ENCODE measurements at places on chromosomes 3 and 15.

GRCh38 chr3:141878326-141878725 lies 1.9 kb downstream of the ATP1B3 start:
- DNase-seq = no peak

DNA sequence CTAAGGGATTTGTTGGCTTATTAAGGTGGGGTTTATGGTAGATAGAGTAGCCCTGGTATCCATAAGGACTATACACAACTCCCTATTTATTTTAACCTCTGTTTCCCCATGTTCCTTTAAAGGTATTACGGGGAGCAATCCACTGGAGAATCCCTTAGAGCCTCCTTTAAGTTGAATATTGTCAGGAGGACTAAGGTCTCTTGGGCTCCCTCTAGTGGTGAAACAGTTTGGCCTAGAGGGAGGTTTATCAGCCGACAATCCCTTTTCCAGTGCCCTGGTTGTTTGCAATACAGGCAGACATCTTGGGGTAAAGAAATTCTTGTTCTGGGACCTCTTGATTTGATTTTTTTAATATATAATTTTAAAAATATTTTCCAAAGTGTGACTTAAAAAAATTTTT lies 12.9 kb downstream of the OPA1 start:
- DNase-seq = peak; percentile 88

DNA sequence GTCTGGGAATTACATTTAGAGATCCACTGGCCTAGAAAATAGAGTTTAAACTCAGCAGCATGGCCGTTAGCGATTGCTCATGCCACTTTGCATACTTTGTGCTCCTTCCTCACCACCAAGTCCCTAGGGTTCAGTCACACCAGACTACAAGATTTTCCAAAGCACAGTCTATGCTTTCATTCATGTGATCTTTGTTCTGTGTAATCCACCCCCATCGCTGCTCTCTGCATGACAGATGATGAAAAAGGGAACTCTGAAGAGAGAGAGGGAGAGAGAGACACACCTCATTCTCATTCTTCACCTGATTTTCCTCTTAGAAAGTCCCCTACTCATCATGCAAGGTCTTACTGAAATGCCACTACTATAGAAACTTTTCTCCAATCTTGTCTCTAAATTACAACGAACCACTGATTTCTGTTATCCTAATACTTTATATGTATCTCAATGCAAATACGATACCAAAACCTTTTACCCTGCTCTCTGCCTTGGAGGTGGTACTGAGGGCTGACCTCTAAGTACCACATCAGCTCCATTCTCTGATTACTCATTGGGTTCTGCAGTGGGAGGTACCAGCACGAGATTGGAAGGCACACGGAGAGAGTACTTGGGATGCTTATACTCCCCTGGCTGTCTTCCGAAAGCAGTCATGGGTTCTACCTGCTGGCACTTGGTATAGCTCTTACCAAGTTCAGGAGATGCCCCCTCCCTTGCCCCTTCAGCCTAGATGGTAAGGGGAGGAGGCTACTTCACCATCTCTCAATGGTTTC lies 1.1 kb upstream of the PARP15 start:
- DNase-seq = peak; percentile 91

DNA sequence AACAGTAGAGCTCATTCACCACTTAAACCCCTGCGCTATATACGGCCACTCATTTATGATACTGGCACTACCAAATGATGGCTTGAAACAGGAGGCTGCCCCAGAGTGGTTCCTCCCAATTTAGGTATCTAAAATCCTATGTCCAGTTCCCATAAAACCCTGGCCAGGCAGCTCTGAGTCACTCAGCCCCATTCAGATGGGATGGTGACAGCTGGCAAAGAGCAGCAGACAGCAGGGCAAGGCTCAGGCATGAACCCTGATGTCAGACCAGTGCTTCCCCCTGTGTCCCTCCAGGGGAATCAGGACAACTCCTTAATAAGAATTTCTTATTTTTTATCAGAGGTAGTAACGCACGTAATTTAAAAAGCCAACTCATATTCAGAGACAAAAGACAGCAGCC lies 77.2 kb upstream of the RNU6-1 start:
- DNase-seq = no peak

- no peak for DNase-seq
Measured at GRCh38 chr3:188772886-188773285, 398.9 kb upstream of the TPRG1 start.

DNA sequence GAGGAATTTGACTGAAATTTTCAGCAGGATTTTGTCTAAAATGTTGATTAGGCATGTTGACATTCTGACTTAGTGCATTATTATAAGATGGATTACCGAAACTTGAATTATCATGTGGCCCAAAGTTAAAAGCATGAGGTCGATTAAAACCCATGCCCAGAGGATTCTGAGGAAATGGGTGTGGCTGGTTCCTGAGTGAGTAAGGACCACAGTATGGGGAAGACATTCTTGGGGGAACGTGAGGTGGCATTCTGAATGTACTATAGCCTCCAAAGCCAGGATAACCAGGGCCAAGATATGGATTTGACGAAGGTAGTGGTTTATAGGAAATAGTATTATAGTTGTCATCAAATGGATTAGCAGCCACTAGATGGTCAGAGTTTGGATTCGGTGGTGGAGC lies 38.7 kb upstream of the DNAAF4 start:
- no peak for DNase-seq

- DNase-seq = no peak
Measured at GRCh38 chr3:110149763-110150162, 812.4 kb upstream of the DPPA4 start.

- no peak for DNase-seq
Measured at GRCh38 chr3:71559021-71559420, 24.5 kb downstream of the FOXP1 start.

DNA sequence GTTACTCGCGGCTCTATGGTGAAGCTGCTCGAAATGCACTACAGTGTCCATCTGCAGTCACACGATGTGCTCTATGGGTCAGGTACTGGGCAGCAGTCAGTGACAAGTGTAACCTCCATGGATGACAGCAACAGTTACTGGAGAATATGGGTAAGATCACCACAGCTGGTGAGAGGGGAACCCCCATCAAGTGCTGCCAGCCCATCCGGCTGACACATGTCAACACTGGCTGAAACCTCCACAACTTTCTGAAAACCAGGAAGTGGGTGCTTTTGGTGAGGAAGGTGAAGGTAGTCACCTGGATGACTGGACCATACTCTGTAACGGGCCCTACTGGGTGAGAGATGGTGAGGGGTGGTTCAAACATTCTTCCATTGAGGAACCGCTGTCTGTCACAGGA lies 87.4 kb upstream of the C15orf39 start:
- no peak for DNase-seq

DNA sequence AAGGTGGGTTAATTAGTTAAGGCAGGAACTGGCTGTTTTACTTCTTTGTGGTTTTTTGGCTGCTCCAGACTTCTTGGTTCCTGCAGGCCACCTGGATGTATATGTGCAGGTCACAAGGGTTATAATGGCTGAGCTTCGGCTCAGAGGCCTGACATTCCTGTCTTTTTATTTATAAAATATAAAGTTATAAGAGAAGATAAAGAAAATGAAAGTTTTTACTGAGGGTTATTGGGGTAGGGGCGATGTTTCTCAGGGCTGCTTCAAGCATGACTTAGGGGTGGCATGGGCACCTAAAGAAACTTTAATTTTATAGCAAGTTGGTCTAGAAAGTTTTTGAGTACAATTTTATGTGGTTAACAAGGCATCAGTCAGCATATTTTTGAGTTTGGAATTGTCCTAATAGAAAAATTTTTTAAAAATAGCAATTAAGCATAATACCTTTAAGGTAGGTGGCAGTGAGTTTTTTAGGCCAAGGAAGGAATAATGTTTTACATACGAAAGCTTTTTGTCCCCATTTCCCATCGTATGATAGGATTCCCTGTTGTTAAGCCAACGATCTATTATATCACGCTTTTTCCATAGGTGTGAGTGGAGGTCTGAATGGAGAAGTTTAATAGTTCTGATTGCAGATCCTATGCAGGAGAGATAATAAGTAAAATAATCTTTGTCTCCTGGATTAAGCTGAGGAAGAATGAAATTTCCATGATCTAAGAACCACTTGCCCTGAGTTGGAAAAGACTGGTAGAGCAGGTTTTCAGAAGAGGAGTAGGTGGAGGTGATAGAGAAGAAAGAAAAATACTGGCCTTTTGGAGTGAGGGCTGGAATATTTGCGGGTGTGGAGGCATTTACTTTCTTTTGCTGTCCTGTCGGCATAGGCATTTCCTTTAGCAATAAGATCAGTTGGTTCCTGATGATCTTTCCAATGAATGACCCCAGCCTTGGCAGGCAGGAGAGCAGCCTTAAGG lies 10.1 kb downstream of the STRIT1 start:
- no peak for DNase-seq

DNA sequence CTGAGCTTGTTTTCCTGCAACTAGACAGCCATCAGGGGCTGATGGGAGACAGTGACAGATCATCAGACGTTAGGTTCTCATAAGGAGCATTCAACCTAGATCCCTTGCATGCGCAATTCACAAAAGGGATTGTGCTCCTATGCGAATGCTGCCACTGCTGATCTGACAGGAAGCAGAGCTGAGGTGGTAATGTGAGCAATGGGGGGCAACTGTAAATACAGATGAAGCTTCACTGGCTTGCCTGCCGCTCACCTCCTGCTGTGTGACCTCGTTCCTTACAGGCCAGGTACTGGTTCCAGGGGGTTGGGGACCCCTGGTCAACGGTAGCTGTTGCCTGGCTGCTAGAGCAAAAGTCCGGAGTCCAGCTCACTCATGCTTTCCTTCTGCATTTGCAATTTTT lies 26.4 kb upstream of the KCNAB1 start:
- no peak for DNase-seq

DNA sequence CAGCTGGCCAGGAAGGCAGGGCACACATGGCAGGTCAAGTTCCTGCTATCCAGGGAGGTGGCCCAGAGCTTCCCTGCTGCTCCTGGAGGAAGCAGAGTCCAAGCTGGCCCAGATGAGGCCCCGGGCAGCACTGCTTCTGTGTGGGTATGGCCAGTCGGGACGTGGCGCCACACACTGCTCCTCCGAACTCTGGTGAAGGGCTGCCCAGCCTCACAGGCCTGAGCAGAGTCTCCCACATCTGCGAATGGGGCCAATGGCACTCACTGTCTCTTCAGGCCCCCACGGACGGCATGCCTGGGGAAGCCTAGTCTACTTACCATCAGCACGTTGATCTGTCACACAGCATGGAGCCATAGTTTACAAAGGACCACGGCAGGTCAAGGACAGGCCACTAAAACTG lies 2.5 kb upstream of the PLA2G4F start:
- no peak for DNase-seq
